ENCODE measurements at places on chromosomes 1 and 21.

- DNase-seq: peak; percentile 40
Observed at GRCh38 chr1:9784508-9785133, 39.1 kb downstream of the CLSTN1 start.

DNA sequence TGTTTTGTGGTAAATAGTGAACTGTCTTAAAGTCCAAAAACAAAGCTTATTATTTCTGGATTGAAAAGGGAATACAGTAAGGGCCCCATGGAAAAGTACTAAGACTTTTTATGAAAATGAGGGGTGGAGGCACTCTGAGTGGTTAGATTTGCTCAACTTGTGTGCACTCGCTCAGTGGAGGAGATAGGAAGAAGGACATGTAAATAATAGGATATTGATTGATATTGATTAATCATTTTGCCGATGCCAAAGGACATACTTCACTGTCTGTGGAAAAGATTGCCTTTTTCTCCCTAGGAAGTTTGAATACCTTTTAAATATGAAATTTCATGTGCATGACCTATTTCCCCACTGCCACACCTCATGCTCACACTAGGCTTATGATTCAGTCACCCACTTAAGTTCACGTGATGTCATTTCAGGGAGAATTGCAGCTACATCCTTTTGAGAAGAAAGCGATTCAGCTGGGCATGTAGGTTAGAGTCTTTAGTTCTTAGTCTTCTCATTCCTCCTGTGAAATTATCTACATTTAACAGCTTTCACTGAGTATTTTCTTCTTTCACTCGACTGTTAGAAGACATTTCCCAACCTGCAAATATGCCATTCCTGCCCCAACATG, 5.0 kb downstream of the MTR start:
- no peak for DNase-seq

- DNase-seq: no peak
Observed at GRCh38 chr21:16587681-16588375, 858.0 kb downstream of the USP25 start.

GRCh38 chr1:83670909-83671565, 327.9 kb downstream of the TTLL7 start:
- no peak for DNase-seq

DNA sequence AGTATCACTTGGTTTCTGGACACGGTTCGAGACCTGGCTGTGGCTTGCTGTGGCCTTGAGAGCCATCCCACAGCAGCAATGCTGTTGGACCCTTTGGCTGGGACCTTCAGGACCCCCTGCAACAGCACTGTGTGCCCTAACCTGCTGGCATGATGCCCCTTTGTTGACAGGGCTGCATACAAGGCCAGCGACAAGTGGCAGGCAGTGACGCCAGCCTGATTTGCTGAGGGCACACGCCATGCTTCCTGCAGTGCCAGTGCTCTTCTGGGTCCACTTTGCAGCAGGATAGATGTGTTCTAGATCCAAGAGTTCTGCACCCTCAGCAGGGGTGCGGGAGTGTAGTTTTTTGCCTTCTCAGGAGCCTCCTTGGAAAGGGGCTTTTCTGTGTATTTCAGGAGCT, 32.8 kb downstream of the COQ8A start:
- no peak for DNase-seq

- DNase-seq: no peak
Observed at GRCh38 chr1:180581635-180582039, 22.9 kb downstream of the OVAAL start.

DNA sequence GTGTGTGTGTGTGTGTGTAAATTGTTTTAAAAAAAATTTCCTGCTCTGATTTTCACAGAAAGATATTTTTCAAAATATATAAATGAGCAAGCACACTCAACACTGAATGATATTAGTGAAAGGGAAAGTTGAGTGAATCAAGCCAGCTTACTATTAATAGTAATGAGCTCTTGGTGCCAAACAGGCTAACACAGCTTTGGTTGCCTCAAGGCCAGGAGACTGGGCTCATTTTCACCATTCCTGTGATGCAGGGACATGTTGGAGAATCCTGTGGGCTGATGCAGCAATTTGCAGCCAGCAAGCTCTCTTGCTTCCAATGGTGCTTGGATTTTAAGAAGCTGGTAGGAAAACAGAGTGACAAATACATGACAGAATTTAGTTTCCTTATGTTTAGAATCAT, 30.2 kb downstream of the PLA2G4A start:
- DNase-seq: no peak

- DNase-seq: no peak
Observed at GRCh38 chr1:202680586-202681352, 29.5 kb downstream of the SYT2 start.

- DNase-seq: no peak
Observed at GRCh38 chr1:202662081-202662480, 48.2 kb downstream of the SYT2 start.

DNA sequence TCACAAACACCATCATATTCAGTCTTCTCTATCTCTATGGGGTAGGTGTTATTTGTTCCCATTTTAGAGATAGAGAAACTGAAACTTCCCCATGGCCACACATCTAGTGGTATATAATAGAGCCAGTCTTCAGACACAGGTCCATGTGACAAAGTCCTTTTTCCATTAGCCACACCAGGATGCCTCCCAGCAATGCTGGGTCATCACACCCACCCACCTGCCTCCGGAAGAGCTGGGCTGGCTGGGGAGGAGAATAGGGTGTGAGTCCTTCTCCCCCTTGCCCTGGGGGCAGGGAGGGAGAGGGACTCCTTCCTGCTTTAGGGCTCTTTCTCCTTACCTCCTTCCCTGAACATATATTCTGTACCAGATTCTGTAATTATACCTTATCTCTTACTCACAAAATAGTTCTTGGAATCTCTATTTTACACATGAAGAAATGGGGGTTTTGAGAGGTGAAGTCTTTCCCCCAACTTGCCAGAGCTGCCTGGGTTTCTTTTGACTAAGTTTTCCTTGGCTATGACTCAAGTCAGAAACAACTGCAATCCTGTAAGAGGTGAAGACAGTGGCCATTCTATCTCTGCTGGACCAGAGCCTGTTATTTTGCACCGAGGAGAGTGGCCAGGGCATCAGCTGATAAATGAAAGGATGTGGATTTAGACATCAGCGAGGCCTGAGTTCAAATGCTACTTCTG, 30.0 kb downstream of the SOX13 start:
- no peak for DNase-seq

DNA sequence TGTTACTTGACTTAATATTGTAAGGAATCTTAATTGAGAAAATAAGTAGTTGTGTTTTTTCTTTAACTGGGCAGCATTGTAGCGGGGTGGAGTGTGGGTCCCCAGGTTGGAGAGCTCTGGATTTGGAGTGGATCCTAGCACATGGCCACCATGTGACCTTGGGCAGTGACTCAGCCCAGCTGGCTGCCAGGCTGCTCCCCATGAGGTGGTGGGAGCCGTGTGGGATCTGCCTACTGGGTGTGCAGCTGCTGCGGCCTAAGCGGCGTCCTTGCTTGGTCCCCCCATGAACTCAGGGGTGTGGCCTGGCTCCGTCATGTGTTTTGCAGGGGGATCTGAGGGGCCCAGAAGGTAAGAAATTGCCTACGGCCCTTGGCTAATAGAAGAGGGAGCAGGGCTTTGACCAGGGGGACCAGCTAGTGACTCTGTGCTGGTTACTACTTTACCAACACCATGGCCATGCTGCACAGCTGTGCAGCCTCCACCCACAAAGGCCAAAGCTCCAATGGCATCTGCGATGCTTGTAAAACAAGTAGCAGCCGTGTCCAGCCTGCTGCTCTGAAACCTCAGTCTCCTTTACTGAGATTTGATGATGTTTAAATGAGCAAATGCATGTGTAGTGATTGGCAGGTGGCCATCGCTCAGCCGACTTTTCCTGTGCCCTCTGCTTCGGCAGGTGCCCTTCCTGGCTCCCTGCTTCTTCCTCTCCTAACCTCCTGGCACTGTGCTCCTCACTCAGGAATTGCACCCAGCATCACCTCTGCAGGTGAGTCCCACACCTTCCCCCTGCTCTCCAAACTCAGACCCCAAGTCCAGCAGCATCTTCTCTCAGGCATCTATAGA, 68.3 kb downstream of the ADARB1 start:
- no peak for DNase-seq

DNA sequence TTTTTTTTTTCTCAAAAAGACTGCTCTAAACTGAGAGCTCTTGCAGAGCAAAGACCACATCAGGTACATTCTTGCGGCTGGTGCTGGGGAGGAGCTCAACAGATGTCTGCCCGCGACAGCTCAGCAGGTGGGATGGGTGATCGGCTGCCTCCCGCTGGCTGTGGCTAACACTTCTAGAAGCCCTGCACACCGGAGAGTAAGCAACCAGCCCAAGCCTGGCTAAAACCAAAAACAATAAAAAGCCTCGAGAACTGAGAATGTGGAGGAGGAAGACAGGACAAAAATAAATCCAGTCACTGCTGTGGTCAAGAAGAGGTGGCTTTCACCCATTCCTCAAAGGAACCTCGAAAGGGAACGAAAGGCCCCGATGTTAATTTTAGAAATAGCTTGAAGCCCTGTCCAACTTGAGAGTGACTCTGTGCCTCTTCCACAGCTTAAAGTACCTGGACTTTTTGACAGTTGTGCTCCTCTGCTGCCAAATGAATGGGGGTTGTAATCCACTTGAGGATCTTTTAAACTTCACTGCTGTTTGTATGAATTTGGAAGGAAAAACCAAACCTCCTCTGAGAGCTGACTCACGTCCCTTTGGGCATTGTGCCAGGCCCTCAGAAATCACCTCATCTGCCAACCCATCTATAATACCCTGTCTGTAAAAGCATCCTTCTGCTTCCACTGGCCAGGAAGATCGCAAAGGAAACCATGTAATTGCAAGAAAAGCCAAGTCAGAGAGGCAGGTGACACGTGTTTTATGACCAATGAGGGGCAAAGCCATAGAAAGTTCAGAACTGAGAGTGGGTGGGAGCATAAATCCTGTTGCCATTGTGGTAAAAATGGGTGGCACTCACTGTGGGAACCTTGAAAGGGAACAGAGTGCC, 78.6 kb downstream of the KCNN3 start:
- peak; percentile 71 for DNase-seq

DNA sequence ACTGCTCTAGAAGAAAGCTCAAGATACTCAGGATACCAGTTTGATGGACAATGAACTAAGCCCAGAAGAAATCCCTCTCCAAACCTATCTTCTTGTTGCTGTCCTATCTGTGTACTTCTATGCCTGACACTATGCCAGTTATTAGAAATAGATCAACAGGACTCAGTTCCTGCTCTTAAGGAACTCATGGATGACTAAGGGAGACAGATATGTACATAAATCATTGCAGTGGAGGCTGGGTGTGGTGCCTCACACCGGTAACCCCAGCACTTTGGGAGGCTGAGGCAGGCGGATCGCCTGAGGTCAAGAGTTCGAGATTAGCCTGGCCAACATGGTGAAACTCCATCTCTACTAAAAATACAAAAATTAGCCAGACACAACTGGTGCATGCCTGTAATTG, 42.4 kb upstream of the AK4 start:
- no peak for DNase-seq

GRCh38 chr1:43405219-43405875, 15.6 kb downstream of the SZT2 start:
- DNase-seq: no peak

- no peak for DNase-seq
Observed at GRCh38 chr21:26652854-26653253, 79.8 kb upstream of the CYYR1 start.

DNA sequence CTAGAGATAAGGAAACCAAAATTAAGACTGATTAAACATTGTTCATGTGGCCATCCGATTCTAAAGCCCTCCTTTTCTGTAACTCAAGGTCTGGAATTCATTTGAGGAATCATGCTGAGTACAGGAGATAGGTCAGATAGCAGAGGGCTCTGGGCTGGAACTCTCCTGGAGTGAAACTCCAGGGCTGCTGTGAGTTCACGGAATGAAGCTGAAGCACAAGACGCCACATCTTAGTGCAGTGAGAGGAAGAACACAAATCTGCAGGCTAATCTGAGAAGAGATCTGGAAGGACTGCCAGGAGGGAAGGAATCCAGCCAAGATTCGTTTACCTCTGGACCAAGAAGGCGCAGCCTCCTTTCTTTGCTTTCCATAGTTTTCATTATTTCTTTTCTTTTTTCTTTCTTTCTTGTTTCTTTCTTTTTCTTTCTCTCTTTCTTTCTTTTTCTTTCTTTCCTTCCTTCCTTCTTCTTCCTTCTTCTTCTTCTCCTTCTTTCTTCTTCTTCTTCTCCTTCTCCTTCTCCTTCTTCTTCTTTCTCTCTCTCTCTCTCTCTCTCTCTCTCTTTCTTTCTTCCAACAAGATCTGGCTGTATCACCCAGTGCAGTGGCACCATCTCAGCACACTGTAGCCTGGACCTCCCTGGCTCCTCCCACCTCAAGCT, 74.8 kb upstream of the ATP1B1 start:
- no peak for DNase-seq

GRCh38 chr1:101079341-101079740, 53.8 kb upstream of the DPH5 start:
- DNase-seq: no peak

DNA sequence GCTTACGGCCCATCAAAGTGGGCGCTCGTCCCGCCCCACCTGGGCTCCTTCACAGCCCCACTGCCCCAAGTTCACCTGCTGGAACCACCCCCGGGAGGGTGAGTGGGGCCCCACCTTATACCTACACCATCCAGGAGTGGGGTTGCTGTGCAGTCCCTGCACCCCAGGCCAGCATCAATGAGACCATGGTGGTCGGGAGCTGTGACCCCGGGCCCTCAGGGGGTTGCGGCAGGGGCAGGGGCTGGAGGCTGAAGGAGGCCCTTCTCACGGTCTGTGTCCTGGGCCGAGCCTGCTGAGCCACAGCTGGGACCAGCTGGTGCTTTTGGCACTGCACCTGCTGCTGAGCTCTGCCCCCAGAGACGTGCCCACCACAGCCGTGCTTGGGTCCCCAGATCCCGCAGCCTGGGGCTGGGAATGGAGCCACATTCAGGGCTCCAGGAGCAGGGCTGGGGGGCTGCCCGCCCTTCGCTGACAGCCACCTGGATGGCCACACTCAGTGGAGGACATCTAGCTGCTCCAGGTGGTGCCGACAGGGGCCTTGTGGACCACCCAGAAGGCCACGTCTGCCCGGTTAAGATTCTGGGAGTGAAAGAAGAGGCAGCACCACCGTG, 17.4 kb downstream of the ACTRT2 start:
- DNase-seq: no peak

- no peak for DNase-seq
Observed at GRCh38 chr1:233470741-233471499, 143.0 kb upstream of the KCNK1 start.

GRCh38 chr1:204870160-204870912, at the start of gene NFASC:
Gene NFASC (plus strand): TSS chr1:204870862. CDS start chr1:204944316, 73,454 bp downstream.
- no peak for DNase-seq

GRCh38 chr21:46159390-46159789, 4.0 kb upstream of the FTCD start:
- peak; percentile 4 for DNase-seq

DNA sequence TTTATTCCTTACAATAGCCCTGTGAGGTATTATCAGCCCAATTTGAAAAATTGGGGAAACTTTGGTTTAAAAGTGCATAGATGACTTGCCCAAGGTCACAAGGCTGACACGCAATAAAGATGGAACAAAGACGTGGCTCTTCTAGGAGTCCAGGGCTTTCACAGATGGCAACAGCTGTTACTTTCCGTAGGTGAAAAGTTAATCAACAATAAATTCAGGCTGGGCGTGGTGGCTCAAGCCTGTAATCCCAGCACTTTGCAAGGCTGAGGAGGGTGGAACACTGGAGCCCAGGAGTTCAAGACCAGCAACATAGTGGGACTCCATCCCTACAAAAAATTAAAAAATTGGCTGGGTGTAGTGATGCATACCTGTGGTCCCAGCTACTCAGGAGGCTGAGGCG, 87.8 kb upstream of the ATF3 start:
- DNase-seq: no peak

All from activated CD4-positive, alpha-beta T cell treated with anti-CD3 and anti-CD28 coated beads for 1 hour (primary cell).